Fibroblast of lung (primary cell): ENCODE measurements at places on chromosomes 11 and 22. TPM values are rescaled to one million over a fixed set of nuclear protein-coding genes. Genes with fewer than 3 reads are reported as not detected.

KRTAP5-2 gene
- total RNA-seq, result not detected in 2 replicates

SERPING1 gene
- 17.2 and 20.0 TPM in 2 replicates for total RNA-seq

OR52E8 gene
- not detected in 2 replicates for total RNA-seq

ZP1 gene
- total RNA-seq, result under 0.01 TPM in 1 of 2 replicates, not detected in the other

OTOG gene
- total RNA-seq, result not detected in 2 replicates

BATF2 gene
- 2.1 TPM in 2 replicates for total RNA-seq

OR52I2 gene
- not detected in 2 replicates for total RNA-seq

AMBRA1 gene
- 16.4 and 23.3 TPM in 2 replicates for total RNA-seq

SCN3B gene
- under 0.01 TPM in 2 replicates for total RNA-seq

MS4A6A gene
- total RNA-seq, result not detected in 2 replicates

DNA sequence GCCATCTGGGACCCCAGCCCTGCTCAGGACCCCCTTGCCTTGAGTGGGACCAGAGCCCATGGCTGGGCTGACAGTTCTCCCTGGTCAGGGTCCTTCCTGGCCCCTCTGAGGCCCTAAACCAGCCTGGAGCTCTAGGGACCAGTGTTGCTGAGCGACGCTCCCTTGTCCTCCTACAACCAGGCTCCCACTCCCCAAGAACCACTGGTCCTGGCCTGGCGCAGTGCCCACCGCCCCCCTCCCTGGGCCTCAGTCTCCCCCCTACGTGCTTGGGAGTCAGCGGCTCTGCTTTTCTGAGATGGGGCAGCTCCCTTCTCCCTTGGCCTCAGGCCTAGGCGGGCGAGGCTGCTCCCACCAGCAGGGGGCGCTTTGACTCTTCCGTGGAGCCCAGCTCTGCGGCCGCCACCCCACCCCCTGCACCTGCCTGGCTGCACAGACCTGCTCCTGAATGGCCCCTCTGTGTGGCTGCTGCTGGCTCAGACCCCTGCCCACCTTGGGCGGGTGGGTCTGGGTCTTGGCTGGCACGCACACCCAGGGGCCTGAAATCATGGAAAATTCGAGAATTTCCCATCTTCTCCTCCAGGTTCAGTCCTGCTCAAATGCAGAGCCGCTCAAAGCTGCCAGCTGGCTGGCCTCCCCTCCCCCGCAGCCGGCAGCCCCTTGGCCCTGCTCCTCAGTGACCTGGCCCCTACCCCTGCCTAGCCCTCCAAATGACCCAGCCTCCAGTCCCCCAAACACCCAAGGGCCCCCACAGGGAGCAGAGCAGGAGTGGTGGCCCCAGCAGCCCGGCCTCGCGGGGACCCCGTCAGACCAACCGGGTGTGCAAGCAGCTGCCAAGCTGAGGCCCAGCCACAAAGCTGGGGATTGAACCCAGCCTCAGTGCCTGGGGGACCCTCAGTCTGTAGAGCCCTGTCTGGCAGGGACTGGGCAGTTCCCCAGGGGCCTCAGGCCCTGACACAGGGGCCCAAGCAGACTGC lies 9.1 kb downstream of the PRR33 start:
- DNase-seq, result peak; percentile 41

DNA sequence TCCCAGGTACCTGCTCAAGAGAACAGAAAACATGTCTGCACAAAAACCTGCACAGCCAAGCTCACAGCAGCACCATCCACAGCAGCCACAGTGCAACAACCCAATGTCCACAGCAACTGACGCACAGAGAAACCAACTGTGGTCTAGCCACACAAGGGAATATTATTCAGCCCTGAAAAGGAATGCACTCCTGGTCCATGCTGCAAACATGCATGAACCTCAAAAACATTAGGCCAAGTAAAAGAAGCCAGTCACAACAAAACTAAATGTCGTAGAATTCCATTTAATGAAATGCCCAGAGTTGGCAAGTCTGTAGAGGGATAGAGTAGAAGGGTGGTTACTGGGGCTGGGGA lies 60.6 kb downstream of the MYEOV start:
- no peak for DNase-seq

- no peak for DNase-seq
These were observed 412.3 kb upstream of the CHORDC1 start for GRCh38 chr11:90635151-90635550.

DNA sequence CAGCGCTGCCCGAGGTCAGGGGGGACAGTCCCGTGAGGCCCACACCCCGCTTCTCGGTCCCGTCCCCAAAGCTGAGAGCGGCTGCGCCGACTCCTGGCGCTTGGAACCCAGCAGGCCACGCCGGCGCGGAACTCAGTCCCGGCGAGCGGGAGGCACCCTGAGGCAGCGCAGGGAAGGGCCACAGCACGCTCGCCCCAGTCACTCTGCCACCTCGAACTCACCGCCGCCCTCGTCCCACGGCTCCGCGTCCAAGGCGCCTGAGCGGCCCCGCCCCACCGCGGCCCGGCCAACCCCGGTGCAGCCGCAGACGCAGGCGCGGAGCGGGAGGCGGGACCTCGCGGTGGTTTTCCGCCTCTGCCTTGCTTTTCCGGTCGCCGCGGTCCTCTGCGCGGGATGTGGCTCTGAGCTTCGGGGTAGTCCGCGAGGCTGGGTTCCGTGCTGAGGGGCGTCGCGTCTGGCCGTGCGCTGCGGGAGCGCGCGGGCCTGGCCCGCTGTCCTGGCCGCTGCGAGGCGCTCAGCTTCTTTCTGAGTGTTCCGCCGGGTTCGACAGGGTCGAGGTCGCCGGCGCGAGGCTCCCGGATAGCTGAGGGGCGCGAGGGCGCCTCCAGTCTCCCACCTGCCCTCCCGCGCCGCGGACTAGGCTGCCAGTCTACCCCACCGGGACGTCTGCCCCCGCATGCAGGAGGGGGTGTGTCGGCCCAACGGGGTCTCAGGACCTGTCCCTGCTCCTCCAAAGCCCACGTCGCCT lies at the start of gene CDPF1:
Gene CDPF1, minus strand, starts transcription at position 259 of the 748 bp plus-strand sequence. CDS start 2,009 bp downstream, outside the sequence.
- DNase-seq, result peak; percentile 83

GRCh38 chr11:67666303-67666645 lies 8.1 kb downstream of the ALDH3B2 start:
- no peak for DNase-seq

DNA sequence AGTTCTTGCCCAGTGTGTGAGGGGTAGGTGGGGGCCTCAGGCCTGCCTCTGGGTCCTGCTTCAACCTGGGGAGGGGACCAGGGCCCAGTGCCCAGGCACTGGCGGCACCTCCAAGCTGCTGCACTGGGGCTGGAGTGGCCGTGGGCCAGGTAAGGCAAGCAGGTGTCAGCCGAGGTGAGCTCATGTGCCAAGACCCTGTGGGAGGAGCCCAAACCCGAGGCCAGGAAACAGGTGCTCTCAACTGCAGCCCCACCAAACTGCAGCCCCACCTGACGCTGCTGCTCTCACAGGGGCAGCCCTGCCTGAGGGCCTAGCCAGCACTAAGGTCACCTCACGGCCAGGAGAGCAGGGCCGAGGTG lies 18.1 kb upstream of the GNB1L start:
- DNase-seq, result no peak

- peak; percentile 49 for DNase-seq
These were observed 382.1 kb downstream of the MN1 start for GRCh38 chr22:27419473-27419872.

- DNase-seq, result no peak
These were observed 38.1 kb upstream of the ADA2 start for GRCh38 chr22:17257121-17258001.

DNA sequence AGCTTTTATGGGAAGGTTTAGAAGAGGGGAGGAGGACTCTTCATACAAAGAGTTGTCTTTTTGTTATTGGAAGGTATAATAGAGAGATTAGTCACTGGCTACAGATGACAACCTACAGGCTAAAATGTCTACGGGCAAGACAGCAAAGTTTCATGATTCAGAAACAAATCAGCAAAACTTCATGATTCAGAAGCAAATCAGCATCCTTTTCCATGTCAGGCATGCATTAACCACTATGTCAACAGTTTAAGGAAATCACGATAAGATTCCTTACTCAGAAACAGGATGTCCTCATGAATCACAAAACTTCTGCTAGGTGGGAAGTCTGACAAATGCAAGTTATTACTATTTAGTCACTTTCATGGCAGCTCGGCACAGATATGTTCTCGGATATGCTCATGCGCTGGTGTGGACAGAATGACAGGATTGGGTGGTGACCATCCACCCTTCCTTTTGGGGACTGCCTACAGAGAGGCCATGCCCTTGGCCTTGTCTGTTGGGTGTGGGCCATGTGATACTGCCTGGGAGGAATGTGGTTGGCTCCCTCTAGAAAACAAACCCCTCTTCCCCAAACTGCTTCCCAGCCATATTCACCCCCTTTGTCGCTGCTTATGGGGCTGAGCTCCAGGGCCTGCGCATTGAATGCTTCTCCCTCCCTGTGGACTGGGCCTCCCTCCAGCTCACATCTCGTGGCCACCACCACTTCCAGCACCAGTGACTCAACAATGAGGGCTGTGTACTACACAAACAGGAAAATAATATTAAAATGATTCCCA lies 10.1 kb downstream of the C11orf91 start:
- peak; percentile 100 for DNase-seq

GRCh38 chr11:59191095-59191494 lies 19.2 kb downstream of the DTX4 start:
- no peak for DNase-seq

DNA sequence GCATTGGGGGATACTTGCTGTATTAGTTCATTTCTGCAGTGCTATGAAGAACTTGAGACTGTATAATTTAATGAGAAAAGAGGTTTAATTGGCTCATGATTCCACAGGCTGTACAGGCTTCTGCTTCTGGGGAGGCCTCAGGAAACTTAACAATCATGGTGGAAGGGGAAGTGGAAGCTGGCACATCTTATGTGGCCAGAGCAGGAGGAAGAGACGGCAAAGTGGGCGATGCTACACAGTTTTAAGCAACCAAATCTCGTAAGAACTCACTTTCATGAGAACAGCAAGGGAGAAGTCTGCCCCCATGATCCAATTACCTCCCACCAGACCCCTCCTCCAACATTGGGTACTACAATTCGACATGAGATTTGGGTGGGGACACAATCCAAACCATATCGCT lies 55.1 kb downstream of the TMPRSS5 start:
- no peak for DNase-seq

DNA sequence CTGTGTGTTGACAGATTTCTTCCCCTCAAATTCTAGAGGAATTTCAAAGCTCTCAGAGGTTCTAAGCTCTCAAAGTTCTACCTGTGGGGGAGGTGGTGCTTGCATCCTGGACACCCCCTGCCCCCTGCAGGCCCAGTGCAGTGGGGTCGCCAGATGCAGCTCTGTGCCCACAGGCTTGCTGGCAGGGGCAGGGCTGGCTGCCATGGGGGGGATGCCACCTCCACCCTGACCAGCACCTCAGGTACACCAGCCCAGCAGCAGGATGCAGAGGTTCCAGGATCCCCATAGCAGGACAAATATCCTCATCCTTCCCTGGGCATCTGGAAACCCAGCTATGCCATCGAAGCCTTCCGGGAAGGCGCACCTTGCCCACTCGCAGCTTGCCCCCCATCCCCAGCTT lies 91.1 kb downstream of the BRD1 start:
- DNase-seq, result no peak

- DNase-seq, result peak; percentile 98
These were observed 173.2 kb downstream of the KIF18A start for GRCh38 chr11:27934830-27935145.

GRCh38 chr11:110113505-110113904 lies 20.3 kb downstream of the ZC3H12C start:
- no peak for DNase-seq

- DNase-seq, result no peak
These were observed 41.0 kb downstream of the C11orf58 start for GRCh38 chr11:16779436-16779835.

GRCh38 chr11:33874910-33875490 lies 16.9 kb downstream of the LMO2 start:
- DNase-seq, result no peak

DNA sequence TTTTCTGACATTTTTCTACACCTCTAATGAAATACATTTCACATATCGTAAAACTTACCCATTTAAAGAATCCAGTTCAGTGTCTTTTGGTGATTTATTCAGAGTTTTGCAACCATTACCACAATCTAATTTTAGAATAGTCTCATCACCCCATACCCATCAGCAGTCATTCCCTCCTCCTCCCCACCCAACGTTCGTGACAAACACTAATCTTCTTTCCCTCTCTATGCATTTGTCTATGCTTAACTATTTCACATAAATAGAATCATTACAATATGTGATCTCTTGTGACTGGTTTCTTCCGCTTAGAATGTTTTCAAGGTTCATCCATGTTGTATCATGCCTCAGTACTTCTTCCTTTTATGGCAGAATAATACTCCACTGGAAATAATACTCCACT lies 9.5 kb downstream of the TTC28 start:
- DNase-seq, result no peak
